Cardiac septum (tissue), 1 donor: ENCODE measurements at places on chromosomes 7 and 10.

- DNase-seq, result no peak
Observed at GRCh38 chr7:155254018-155254417, 43.7 kb upstream of the INSIG1 start.

DNA sequence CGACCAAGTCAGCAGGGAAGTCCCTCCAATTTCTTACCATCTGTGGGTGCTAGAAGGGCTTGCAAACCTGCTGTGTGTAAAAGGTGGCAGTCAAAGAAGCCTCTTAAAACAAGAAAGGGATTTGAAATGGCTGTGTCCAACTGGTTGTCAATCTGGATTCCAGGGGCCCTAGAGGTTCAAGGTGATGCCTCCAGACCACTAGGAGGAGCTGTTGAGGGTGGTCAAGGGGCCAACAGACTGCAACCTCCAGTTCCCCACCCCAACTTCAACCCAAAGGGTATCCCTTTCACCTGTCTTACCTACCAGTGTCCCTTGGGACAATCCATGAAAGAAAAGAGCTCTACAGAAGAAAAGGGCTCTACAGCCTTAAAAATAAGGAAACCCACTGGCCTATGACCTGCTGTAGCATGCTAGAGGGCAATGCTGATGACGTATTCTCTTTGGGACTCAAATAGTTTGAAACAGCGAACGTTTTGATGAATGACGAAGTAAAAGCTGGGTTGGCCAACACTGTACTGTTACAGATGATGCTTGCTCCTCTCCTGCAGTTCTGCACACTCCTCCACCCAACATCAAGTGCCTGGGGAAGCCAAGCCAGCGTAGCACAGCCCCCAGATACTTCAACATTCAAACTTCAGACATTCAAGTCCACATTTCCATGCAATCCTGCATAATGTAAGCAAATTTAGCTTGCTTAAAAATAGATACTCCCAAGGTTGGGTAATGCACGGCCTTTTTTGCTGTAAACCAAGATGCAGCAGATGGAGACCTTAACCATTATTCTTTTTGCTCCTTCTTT, 45.9 kb upstream of the WDR11 start:
- no peak for DNase-seq

- DNase-seq, result no peak
Observed at GRCh38 chr10:52633266-52633665, 139.3 kb downstream of the MBL2 start.

DNA sequence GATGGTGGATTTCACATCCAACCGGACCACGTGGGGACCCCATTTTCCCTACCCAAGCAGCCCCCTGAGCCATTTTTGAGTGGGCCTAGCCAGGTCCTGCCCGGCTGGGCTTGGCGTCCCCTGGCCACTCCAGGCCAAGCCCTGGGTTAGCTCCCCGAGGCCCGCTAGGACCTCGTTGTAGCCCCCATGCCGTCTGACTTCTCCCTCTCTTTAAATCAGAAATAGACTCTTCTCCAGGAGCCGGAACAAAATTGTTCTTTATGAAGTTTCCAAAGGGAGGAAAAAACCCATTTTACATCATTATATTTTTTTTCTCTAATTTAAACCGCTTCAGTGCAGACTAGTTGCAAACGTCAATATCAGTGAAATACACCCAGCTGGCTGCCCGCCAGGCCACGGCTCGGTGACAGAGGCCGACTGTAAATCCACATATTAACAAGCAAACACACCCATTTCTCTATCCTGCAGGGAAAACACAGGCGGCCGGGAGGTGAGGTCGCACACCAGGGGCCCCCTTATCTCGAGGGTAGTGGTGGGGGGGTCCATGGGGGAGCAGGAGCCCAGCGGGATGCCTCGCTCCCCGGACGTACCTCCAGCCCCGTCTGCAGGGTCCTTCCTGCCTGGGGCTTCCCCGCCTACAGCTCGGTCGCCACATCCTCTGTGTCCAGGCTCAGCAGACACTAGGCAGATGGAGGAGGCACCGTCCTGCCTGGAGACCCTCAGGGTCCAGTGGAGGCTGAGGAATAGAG, 72.7 kb downstream of the ELFN1 start:
- DNase-seq, result no peak

DNA sequence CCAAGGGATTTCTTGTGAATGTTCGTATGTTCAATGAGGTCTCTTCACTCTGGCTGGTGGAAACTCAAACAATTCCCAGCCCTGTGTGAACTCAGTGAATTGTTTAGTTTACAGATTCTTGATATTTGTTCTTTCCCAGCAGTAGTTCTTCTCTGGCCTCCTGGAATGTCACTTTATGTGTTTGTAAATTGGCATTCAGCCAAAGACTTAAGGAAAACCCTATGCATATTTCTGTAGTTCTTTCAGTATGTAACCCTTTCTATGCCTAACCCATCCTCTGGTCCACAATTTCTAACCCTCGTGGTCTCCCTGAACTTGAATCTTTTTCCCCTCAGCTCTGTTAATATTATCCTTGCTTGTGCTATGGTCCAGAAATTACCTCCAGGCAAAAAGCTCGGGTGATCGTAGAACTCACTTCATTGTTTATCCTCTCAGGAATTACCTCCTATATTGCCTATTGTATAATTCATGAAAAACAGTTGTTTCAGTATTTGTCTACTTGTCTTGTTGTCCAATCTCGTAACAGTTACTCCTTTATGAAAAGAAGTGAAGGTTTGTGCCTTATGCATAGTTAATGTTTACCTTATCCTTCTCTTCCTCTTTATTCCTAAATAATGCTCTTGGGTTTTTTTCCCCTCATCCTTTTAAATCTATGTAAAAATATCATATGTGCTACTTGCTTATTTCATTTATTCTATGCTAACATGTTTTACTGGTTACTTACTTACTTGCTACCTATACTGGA, 23.7 kb upstream of the AGR3 start:
- DNase-seq, result no peak

- DNase-seq, result no peak
Observed at GRCh38 chr10:73908853-73909539, 1.9 kb upstream of the PLAU start.

GRCh38 chr7:26556061-26556881, 264.6 kb downstream of the SNX10 start:
- DNase-seq, result no peak

DNA sequence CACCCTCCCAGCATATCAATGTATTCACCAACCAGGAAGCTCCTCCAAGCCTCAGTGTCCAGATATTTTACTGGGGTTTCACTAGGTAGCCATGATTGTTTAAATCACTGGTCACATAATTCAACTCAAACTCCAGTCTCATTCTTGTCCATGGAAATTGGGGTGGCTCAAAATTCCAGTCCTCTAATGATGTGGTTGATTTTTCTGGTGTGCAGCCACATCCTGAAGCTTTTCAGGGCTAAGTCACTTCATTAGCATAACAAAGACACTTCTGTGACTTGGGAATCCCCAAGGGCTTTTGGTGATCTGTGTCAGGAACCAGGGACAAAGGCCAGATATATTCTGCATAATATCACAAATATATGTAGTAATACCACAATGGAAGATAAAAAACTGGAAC, 786.9 kb upstream of the IGFBP3 start:
- DNase-seq, result no peak

- no peak for DNase-seq
Observed at GRCh38 chr10:120541984-120542383, 85.0 kb downstream of the PLPP4 start.

DNA sequence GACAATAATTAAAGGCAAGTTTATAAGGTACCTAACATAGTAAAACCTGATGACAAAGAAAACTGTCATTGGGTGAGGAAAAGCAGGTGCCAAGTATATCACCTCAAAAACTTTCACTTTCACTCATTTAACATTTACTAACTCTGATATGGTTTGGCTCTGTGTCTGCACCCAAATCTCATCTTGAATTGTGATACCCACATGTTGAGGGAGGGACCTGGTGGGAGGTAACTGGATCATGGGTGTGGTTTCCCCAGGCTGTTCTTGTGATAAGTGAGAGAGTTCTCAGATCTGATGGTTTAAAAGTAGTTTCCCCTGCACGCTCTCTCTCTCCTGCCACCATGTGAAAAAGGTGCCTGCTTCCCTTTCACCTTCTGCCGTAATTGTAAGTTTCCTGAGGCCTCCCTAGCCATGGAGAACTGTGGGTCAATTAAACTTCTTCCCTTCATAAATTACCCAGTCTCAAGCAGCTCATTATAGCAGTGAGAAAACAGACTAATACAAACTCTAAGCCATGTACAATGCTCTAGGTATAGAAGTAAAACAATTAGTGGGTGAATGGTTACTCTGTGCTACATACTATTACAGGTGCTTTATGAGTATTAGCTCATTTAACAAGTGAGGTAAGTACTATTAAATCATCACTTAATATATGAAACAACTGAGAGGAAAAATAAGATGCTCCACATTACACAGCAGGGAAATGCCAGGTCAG, 199.0 kb downstream of the CHCHD3 start:
- no peak for DNase-seq

- no peak for DNase-seq
Observed at GRCh38 chr10:79102498-79102874, 33.7 kb downstream of the ZMIZ1 start.

DNA sequence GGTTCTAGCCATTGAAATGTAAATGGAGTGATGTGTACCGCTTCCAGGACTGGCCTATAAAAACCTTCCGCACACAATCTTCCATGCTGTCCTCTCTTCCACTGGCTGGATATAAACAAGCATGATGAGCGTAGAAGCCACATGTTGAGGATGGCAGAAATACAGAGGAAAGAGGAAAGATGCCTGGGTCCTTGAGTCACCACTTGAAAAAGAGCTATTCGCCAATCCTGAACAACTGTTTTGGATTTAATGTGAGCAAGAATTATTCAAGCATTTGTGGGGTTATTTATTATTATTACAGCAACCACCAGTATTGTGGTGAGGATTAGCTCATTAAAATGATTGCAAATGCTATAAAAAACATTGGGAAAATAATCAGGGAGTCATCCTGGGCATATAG, 45.8 kb upstream of the PLXNA4 start:
- no peak for DNase-seq

GRCh38 chr10:117399341-117400196, 24.3 kb upstream of the PDZD8 start:
- no peak for DNase-seq

GRCh38 chr7:29255199-29255878, 60.8 kb downstream of the CHN2 start:
- DNase-seq, result no peak

DNA sequence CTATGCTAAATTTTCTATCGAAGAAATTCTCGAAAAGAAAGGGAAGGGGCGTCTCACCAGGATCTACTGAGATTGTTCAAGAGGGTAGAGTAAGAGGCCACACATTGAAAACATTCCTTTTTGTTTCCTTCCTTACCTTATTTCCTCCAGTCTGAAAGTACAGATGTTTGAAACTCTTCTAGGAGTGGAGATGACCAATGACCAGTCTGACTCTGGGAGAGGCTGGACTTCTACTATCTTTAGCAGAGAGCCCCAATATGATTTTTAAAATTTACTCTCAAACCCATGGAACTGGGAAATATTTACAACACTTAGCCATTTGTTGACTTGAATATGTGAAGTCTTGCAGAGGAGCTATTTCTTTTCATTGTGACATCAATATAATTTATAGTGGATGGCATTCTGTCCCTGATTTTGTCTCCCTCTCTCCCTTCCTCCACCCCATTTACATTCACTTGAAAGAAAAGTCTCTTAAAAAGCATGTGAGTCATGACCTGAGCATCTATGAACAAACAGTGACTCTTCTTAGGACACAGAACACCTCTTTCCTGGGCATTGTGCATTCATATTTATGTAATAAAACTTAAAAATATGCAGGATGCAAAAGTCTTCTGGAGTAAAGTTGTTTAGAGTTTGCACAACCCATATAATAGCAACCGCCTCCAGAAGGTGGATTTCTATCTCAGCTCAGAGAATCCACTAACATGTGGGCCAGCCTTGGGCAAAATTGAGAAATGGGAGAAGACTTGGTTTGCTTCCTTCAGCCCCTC, 31.2 kb upstream of the BMPER start:
- DNase-seq, result no peak

- DNase-seq, result no peak
Observed at GRCh38 chr7:317643-318405, 27.9 kb downstream of the FOXL3 start.

- DNase-seq, result no peak
Observed at GRCh38 chr7:114916261-114916892, 5.5 kb upstream of the MDFIC start.

DNA sequence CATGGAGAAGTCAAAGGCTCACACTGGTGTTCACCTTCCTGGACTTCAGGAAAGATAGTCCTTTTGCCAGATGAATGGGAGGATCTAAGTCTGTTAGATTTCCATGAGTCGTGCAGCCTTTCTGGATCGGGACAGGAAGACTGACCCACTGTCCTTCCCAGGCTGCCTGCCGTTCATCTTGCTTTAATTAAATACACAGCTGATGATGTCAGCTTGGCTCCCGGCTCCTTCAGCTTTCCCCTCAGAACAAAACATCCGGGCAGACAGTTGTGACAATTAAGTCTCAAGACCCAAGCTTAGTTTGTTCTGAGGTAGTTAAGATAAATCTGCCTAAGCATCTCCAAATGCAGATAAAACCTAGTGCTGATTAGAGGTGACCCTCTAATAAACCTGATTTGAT, 58.6 kb downstream of the AUTS2 start:
- no peak for DNase-seq

DNA sequence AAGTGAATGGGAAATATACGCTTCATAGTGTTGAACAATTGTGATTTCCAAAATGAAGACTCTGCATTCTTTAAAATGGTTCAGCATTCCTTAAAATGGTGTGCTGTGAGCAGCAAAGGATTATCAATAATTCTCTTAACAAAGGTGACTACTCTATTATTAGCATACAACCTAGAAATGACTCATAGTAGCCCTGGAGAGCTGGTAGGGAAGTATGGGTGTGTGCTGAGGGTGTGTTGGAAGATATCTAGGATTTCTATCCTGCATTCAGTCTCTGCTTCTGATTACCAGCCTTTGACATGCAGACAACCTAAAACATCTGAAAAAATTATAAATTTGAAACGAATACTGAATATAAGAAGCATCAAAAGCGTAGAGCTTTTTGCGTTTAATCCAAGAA, 72.5 kb downstream of the SEMA3D start:
- no peak for DNase-seq

DNA sequence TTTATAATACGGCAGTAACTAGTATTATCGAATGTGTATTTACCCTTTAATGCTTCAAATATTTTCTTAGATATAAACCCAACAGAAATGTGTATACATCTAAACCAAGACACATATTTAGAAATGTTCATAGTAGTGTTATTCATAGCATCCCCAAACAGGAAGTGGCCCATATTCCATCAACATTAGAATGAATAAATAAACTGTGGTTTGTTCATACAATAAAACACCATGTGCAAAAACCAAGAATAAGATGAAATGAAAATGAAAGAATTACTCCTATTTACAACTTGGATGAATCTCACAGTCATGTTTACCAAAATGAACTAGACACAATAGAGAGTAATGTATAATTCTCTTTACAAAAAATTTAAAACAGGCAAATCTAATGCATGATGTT, 9.2 kb upstream of the CAV2 start:
- no peak for DNase-seq

GRCh38 chr10:70174058-70174741, 3.9 kb upstream of the SAR1A start:
- DNase-seq, result no peak

GRCh38 chr10:86946213-86947155, 10.9 kb downstream of the MMRN2 start:
- DNase-seq, result peak; percentile 79

- no peak for DNase-seq
Observed at GRCh38 chr7:15837306-15837950, 150.9 kb upstream of the MEOX2 start.
